ENCODE measurements at places on chromosomes 5 and 9.

DNA sequence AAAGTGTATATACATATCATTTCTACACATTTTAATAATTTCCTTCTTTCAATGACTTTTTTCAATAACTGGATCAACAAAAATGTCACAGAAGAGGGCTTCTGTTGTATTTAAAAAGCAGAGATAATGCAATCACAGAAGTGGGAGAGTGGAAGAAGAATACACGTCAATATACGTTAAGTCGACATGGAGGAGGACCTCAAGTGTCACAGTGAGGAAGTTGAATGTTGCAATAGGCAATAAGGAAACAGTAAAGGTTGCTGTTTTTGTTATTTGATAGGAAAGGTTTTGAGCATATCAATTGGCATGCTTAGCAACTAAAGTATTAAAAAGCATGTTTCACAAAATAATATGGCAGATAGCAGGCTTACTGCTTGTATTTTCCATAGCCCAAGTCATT lies 184.0 kb upstream of the NR4A3 start:
- no peak for DNase-seq

DNA sequence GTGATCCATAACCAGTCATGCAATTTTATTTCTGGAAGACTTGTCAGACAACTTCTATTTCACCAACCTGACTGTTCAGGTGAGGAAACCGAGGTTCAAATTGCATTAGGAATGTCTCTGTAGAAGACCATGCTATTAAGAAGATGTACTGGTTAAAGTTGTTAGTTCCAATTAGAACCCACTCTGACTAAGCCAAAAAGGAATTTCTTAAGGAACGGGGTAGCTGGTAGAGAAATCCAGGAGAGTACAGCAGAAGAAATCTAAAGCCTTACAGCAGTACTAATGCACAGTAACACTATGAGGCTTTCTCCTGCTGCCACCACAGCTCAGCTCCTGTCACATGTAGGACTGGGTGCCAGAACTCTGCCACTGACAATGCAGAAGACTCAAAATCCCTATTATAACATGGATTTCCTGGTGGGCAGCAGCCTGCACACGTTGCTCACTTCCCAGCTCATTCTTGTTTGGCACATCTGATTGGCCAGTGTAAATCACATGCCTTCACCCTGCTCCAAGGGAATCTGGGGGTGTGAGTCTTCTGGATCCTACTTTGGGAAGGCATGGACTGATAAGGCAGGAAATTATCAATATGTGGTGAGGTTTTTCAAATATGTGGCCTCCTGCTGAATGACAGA lies 37.1 kb downstream of the CAST start:
- DNase-seq: no peak

DNA sequence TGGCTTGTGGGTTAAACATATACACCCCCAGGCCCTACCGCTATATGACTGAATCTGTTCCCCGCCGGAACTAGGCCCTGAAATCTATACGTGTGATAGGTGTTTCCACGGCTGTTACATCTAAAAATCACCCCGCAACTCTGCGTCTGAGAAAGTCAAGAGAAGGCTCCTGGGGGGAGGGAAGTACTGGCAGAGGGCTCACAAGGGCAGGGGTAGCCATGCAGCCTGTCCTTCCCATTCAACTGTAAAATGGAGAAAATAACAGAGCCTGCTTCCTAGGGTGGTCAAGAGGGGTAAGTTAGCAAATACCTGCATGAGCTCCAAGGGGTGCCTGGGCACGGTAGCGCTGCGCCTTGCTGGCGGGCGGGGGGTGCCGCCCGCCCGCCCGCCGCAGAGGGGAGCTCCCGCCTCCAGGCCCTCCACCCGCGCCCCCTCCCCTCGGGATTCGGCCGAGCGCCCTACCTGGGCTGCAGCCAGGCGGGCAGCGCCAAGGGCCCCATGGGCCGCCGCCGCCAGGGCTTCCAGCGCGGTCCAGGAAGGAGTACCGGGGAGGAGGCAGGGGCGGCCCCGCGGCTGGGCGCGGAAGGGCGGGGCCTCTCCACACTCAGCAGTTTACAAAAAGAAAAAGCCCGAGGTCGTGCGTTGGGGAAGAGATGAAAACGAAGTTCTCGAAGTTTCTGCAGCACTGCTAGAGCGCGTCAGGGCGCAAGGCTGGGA lies at the start of gene HACD4:
Gene HACD4 (minus strand): TSS at position 550 of the 717 bp plus-strand sequence. CDS start 50 bp downstream, at position 500.
- peak; percentile 53 for DNase-seq

- DNase-seq: peak; percentile 89
Measured at GRCh38 chr9:130446101-130446861, 1.5 kb downstream of the ASS1 start.

GRCh38 chr5:95624368-95624767 lies 4.5 kb downstream of the GPR150 start:
- no peak for DNase-seq

DNA sequence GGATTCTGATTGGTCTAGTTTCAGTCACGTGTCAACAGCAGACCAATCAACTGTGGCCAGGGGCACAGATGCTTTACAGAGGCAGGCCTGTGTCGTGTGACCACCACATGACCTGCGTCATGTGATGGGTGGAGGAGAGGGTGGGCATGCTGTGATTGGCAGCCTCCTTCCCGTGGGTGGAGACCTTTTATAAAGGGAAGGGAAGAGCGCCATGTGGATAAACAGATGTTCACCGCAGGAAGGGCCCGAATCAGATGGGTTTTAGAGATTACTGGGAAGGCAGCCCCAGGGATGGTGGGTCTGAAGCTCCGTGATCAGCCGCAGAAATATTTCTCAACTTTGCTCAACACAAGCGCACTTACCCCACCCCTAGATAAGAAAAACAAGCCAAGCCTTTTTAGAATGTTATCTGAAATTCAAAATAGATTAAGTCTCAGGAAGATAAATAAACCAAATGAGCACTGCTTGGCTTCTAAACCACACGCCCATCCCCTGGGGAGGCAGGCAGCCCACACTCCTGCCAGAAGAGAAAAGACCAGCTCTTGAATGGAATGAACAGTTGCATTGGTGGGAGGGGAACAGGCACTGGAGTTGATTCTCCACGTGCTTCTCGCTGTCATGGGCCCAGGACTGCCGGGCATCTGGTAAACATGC lies 43.6 kb downstream of the ROPN1L start:
- peak; percentile 65 for DNase-seq

DNA sequence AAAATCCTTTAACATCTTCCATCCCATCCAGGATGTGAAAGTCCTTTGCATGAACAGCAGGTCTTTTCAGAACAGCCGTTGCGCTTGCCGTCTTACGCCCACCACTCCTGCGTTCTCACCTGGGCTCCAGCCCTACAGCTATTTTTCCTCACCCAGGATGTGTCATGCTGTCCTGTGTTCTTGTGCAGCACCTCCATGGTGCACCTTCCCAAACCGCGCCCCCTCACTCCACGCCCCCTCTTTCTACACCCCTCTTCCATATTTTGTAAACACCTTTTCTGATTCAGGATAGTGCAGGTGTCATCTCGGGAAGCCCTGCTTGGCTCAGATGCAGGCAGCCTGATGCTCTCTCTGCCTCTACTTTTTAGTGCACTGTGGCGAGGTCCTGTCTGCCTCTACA lies 18.4 kb downstream of the CAMK4 start:
- no peak for DNase-seq

DNA sequence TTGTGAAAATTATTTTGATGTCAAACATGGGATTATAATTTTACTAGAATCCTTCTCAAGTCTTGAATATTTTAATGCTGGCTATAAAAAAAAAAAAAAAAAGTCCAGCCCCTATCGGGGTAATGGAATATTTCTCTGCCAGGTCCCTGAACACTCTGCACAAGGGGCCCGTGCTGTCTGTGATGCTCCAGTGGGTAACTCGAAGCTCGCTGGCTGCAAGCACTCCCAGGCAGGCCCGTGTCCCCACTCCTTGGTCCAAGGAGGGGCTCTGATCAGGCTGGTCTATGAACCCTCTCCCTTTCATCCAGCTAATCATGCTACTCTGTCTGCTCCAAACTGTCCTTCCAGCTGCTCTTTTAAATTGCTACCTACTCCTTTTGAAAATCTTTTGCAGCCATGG lies 180.8 kb downstream of the GAPVD1 start:
- DNase-seq: no peak

- DNase-seq: no peak
Measured at GRCh38 chr5:135059000-135059923, 25.2 kb upstream of the PITX1 start.

DNA sequence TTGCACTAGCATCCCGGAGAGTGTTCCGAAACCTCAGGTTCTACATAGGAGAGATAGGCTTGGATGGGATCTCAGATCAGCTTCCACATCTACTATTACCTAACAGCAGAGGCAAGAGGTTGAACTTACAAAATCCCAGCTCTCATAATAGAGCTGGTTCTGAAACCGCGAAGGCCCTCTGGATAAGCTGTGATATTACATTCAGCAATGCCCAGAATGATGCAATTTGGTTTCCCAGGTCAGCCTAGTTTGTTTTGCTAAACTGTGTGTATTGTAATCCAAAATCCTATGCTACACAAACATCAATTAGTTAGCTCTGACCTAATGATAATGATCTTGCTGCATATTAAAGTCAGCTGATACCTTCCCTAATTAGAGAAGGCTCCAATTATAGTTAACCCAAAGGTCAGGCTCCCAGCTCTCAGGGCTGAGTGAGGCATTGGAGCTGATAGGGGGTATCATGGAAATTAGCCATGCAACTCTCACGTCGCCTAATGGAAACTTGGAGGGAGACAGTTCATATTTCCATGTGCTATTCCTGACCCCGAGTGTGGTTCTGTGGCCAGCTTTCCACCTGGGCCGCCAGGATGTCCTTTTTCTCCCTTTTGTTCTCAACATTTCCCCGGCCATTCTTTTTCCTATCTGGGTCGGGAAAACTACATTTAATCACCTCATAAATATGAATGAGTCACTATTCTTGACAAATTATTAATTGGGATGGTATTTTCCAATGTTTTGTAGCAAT lies 278.4 kb upstream of the IRX1 start:
- DNase-seq: no peak

DNA sequence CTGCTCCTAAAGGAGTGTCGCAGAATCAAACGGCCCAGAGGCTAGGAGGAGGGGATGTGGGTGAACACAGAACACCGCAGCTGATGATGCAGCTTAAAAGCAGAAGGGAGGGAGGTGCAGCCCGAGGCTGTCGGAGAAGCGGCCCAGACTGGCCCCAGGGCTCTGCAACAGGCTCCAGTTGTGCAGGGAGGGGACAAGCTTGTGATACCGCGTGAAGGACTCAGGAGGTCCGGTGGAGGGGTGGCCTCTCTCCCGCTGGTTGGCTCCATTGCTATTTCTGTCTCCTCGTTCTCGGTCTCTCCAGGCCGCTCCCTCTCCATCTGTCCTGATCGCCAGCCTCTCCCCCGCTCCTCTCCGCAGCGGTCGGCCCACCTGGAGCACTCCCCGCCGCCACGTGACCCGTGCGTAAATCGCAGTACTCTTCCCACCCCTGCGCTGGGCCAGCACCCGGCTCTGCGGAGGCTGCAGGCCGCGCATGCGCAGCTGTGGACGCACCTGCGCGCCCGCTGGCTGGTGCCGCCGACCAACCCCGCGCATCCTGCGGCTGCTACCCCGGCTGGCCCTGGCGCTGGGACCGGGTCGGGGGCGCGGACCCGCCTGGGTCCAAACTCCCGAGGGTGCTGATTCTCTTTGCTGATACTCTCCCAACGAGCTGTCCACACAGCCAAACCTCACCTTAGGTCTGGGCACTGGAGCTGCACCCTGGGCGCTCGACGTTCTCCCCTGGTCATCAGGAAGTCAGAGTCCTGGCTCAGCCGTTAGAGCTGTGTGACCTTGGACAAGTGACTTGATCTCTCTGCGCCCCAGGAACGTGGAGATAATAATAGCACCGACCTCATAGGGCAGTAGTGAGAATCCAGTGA lies 3.7 kb upstream of the STXBP1 start:
- peak; percentile 78 for DNase-seq

GRCh38 chr9:22170990-22171670 lies 162.0 kb upstream of the CDKN2B start:
- DNase-seq: no peak

DNA sequence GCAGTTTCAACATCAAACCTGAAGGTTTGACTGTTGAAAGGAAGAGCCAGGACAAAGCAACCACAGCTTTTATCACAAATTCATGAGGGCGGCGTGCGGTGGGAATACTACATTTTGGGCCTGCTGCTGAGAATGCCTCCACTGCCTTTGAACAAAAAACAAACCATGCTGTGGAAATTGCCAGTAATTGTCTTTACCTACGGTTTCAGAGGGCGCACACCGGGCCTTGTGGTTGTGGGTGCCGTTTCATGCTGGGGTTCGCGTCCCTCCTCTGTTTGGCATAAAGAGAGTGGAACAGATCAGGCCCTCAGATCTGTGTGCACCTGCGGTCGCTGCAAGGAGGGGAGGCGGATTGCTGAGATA lies 27.6 kb upstream of the TCF7 start:
- DNase-seq: no peak

DNA sequence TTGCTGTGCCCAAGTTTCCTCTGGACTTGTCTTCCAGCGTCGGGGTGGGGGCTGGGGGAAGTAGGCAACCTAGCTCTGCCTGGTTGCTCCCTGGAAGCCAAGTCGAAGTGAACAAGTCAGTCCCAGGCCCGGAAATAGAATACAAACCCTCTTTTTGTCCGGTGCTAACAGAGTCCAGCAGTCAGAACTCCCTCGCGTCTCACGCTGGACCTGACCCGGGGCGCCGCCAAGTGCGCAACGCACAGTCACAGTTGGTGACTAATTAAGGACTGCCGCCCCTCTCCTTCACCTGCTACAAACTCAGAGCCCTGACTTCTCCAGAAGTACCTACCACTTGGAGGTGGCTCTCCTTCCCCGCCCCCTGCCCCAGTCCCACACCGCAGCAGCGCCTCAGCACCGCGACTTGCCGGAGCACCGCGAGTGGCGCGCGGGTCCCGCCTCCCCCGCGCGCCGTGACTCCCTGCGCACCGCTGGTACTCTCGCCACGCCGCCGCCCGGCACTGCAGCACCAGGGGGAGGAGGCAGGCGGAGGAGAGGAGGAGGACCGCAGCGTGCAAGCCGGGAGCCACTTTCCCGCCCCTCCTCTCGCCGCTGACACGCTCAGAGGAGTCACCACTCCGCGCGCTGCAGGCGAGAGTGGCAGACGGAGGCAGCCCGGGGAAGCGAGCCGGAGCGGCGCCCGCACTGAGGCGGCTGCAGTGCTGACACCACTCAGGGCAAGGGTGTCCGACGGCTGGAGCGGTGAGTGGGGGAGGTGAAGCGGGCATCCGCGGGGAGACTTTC lies at the start of gene SV2C:
Gene SV2C (plus strand): TSS at position 612 of the 783 bp plus-strand sequence. CDS start 48,368 bp downstream, outside the sequence.
- no peak for DNase-seq

DNA sequence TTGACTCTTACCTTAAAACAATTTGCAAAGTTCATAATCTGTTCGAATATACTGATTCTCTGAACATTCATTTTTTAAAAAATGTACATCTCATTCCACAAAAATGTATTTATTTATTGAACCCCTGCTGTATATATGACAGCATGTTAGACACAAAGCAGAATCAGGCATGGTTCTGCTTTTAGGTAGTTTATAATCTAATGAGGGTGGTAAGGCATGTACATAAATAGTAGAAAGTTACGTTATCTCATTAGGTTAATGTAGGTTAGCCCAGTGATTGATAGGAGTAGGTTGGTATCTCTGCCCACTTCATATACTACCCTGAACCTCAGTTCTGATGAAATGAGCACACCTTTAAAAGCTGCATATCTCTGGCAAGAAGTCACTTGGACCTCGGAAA lies 89.8 kb downstream of the ERMP1 start:
- no peak for DNase-seq

GRCh38 chr5:62720031-62720441 lies 141.4 kb downstream of the LRRC70 start:
- no peak for DNase-seq

GRCh38 chr9:121322737-121323448 lies 47.2 kb downstream of the STOM start:
- no peak for DNase-seq

All from left ventricle myocardium inferior (tissue), 1 donor.